ENCODE measurements at places on chromosomes 2 and 18. TPM values are rescaled to one million over a fixed set of nuclear protein-coding genes. Genes with fewer than 3 reads are reported as not detected.

GRCh38 chr2:96374211-96374951 is 38.8 kb downstream of the NCAPH start:
- DNase-seq: peak; percentile 38

DNA sequence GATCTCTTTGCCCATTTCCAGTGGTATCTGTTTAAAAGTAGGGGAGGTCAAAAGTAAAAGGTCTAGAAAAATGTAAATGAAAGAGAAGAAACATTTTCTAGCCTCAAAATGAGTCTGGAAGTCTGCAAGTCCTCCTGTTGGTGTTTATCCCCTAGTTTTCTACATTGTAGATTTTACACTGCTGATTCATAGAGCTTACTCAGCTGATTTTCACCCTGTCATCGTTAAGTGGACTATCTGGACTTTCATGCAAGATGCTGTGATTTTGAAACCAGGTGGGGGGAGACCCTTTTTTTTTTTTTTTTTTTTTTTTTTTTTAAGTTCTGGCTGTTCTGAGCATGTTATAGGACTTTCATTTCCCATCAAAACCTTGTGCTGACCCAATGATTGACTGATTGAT is 10.3 kb downstream of the HOXD3 start:
- peak; percentile 60 for DNase-seq

DNA sequence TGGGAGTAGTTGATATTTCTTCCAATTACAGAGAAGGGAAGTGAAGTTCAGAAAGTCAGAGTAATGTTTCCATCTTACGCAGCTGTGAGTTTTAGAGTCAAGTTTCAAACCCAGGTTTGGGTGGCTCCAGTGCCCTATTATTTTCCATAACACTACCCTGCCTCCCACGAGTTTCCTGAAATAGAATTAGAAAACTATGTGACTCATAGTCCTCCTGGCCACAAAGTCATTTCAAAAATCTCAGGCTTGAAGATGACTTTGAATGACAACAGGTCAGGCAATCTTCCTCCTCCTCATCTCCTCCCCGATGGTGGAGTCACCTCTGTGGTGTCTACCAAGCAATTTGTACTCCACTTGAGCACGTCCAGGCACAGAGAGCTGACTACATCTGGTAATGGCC is 212.3 kb upstream of the TRIB2 start:
- DNase-seq: peak; percentile 66

Gene KCNG2
- not detected for total RNA-seq

- DNase-seq: peak; percentile 97
Observed at GRCh38 chr2:46803911-46804670, 111.5 kb downstream of the MCFD2 start.

DNA sequence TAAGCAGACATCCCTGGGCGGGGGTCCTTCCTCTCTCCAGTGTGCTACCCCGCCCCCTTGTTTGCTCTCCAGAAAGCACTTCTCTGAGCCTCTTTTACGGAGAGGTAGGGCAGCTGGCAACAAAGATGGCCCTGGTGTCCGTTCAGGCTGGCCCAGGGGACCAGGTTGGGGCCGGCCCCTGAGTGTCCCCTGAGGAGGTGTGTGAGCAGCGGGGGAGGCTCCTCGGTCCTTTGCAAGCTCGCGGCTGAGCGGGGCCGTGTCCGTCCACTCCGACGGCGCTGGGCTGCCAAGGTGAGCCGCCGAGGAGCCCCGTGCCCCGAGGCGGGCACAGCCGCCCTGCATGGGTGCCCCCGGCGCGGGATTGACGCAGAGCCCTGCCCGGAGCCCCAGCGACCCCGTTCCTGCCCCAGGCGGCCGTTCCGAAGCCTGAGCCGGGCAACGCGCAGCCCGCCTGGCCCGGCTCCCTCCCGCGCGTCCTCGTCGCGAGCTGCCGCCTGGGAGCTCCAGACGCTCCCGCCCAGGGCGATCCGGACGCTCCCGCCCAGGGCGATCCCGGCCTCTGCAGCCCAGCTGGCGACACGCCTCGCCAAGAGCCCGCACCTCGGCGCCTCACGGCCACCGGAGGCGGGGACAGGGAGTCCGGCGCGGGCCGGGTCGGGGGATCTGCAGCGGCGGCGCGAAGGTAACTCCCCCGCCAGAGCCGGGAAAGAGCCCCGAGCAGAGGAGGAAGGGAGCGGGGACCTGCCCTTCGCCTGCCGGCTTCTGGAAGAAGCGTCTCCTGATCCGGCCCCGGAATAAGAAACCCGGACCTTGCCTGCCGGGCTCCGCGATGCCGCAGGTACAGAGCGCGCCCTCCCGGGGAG is at the start of gene PROKR1:
Gene PROKR1, plus strand, starts transcription at position 569 of the 863 bp plus-strand sequence. CDS start 2,243 bp downstream, outside the sequence.
- peak; percentile 55 for DNase-seq

- DNase-seq: no peak
Observed at GRCh38 chr2:174047746-174048145, 82.6 kb upstream of the SP3 start.

GRCh38 chr2:218017211-218018053 is 14.6 kb upstream of the TNS1 start:
- DNase-seq: no peak

GRCh38 chr2:127140538-127140937 is 33.6 kb upstream of the BIN1 start:
- no peak for DNase-seq

Gene HS1BP3
- total RNA-seq: 10.5 TPM

DNA sequence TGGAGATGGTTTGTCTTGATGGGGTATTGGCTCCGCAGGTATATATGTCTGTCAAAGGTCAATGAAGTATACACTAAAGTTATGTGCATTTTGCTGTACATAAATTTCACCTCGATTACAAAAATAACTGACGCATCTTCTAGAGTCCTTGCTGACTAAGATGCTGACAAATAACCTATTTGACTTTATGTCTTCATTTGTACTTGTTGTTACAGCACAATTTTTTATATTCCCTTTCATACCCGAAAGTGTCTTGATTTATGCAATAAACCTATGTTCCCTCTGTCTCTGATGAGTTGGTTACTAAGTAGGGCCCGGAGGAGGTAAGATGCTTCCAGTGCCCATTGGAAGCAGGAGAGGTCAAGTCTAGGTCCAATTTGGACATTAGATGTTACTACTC is 93.5 kb downstream of the COPS8 start:
- no peak for DNase-seq

- peak; percentile 81 for DNase-seq
Observed at GRCh38 chr2:9813312-9814128, 29.8 kb upstream of the TAF1B start.

Gene HRH4
- total RNA-seq: not detected

DNA sequence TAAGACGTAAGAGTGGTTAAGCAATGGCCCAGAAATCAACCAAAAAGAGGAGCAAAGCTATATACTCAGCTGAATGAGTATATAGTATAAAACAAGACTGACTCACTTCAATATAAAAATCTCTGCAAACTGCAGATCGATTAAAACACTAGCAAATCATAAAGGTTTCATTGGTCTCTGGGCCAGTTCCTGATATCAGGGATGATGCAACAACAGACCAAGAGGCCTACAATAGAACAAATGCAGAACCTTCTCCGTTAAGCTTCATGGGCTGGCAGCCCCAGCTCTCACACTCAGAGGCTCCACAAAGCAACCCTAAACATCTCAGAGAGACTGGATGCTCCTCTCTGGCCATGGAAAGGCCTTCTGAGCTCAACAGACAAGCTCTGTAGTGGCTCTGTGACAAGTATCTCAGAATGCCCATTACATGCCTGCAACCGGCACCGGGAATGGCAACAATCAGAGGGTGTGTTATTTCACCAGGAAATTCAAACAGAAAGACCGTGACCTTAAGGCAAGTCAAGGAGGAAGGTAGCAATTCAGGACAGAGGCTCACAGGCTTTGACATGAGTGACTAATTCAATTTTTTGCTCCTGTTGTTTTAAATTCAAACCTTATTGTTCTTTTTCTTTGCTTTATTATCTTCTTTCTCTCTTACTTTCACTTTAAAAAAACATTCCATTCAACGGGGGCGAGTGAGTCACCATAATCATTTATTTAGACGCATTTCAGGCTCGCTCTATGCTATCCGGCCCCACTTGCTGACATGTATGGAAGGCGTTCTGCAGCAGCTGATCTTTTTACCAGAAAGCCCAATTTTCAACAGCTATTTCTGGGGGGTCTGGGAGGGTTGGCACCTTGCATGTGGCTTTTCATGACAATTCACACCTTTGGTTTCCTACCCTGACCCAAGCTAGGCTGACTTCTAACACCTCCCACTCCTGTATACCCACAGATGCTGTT is 15.1 kb downstream of the CYRIA start:
- peak; percentile 79 for DNase-seq

Gene UGT1A9
- not detected for total RNA-seq

All from GM23248 (cell line).